ENCODE measurements at places on chromosomes 7 and 10. TPM values are rescaled to one million over a fixed set of nuclear protein-coding genes. Genes with fewer than 3 reads are reported as not detected.

- no peak for DNase-seq
These were observed 57.1 kb downstream of the STK17A start for GRCh38 chr7:43639858-43640491.

Gene AKR1B15
- not detected for total RNA-seq

Gene KLLN
- 0.16 TPM for total RNA-seq

Gene FMC1
- total RNA-seq, result 6.8 TPM

Gene SLC26A4
- total RNA-seq, result 2.5 TPM

All from activated naive CD4-positive, alpha-beta T cell treated with anti-CD3 and anti-CD28 coated beads, Interleukin-2, amount 50 U/mL, for 72 hours (primary cell).